ENCODE measurements at places on chromosomes 4 and X. TPM values are rescaled to one million over a fixed set of nuclear protein-coding genes. Genes with fewer than 3 reads are reported as not detected.

LRCH2 gene
- not detected for polyA plus RNA-seq

PCDH7 gene
- not detected for polyA plus RNA-seq

KDM5C gene
- 129 TPM for polyA plus RNA-seq

CCDC110 gene
- not detected for polyA plus RNA-seq

PDE6B gene
- polyA plus RNA-seq, result 25.2 TPM

CSAG2 gene
- polyA plus RNA-seq, result not detected

VAMP7 gene
- polyA plus RNA-seq, result 12.8 TPM

MUC7 gene
- not detected for polyA plus RNA-seq

CXCL11 gene
- not detected for polyA plus RNA-seq

RNF150 gene
- not detected for polyA plus RNA-seq

ZNF81 gene
- polyA plus RNA-seq, result 5.4 TPM

RADX gene
- 7.9 TPM for polyA plus RNA-seq

CENPVL3 gene
- polyA plus RNA-seq, result not detected

CLGN gene
- 0.09 TPM for polyA plus RNA-seq

FABP2 gene
- polyA plus RNA-seq, result not detected

STAP1 gene
- 52.6 TPM for polyA plus RNA-seq

CT45A7 gene
- not detected for polyA plus RNA-seq

TCEAL7 gene
- polyA plus RNA-seq, result not detected

ADRA2C gene
- not detected for polyA plus RNA-seq

FAM47A gene
- polyA plus RNA-seq, result not detected

ZIC3 gene
- polyA plus RNA-seq, result not detected

ETDB gene
- polyA plus RNA-seq, result not detected

CTAG2 gene
- not detected for polyA plus RNA-seq

CSAG3 gene
- polyA plus RNA-seq, result not detected

ASB11 gene
- polyA plus RNA-seq, result not detected

Data from B cell (primary cell).